ENCODE measurements at places on chromosomes 2 and 18.

DNA sequence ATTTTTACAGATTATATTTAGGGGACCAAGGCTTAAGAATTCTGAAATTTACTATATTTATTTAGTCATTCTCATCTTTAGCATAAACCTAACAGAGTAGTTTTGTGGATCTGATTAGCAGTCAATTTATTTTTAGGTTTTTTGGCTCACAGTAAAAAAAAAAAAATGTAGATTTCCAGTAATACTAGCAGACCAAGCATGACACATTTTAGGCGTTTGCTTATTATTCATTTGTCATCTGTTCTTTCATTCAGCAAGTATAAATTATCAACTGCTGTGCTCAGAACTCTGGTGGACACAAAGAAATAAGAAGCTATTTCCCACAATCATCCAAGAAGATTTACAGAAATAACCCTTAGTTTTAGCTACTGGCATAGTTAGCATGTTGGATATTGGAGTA, 20.6 kb downstream of the PDE1A start:
- DNase-seq = no peak

DNA sequence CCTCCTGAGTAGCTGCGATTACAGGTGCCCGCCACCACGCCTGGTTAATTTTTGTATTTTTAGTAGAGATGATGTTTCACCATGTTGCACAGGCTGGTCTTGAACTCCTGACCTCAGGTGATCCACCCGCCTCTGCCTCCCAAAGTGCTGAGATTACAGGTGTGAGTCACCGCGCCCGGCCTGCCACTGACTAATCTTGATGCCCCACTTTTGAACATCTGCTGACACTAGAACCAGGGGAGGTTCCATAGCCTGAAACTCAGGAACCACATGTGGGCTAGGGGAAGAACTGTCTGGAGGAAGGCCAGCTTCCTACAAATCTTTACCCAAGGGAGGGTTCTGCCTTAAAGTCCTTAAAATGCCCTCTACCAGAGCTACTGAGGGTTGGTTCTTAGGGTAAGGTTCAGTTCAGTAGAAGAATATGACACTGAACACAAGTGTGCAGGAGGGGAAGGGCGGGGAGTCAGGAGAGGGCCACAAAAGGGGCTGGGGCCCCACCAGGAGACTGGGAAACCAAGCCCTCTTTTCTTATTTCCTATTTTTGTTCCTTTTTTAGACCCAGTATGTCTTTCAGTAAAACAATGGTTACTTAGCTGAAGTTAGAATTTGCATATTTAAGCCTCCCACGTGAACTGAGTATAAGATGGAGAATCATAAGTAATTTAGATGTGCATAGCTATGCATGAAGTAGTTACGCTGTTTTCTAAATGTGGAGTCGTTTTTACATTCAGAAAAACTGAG, 6.3 kb upstream of the RAB31 start:
- DNase-seq = no peak

DNA sequence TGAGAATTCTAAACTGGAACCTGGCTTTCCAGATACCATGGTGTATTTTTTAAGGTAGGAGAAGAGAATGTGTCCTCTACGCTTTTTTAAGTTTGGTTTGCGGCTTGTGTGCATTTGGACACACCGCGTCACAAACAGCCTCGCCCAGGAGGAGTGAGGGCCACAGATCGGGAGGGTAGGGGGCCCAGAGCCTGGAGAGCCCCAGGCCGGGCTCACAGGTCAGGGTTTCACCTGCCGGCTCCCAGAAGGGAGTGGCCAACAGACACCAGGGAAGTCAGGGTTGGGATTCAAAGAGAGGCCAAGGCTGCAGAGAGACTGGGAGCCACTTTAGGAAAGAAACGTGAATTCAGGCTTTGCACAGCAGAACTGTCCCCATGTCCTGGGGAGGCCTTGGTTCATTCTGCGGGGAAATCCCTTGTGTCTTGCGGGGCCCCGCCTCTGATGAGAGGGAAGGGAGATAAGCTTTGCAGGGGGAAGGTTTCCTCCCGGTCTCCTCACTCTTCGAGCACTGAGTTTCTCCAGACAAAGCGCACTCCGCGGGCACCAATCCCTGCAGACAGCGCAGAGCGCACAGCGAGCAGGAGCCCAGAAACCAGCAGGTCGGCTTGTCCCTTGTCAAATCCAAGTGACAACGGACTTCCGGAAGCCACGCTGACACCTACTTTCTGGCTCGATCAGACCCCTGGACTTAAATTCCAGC, 2.0 kb upstream of the TUBB6 start:
- DNase-seq = no peak

- DNase-seq = no peak
These were observed 108.4 kb upstream of the ALK start for GRCh38 chr2:30029804-30030203.

DNA sequence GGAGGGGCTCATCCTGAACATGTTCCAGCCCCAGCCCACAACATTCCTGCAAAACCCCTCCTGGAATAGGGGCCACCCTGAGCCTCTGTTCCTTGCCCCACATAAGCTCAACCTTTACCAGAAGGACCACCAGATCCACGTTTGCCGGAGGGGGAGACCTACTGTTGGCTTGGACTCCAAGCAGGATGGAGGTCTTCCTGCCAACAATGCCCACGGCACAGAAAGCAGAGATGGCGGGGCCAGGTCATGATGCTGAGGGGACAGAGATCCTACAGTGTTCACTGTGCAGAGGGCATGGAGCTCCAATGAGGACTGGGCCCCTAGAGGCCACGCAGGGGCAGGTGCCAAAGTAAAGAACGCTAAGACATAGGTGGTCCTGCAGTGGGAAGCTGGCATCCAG, 98.5 kb upstream of the RAB6C start:
- no peak for DNase-seq

- DNase-seq = no peak
These were observed 36.3 kb downstream of the SPAG16 start for GRCh38 chr2:213320604-213321003.

DNA sequence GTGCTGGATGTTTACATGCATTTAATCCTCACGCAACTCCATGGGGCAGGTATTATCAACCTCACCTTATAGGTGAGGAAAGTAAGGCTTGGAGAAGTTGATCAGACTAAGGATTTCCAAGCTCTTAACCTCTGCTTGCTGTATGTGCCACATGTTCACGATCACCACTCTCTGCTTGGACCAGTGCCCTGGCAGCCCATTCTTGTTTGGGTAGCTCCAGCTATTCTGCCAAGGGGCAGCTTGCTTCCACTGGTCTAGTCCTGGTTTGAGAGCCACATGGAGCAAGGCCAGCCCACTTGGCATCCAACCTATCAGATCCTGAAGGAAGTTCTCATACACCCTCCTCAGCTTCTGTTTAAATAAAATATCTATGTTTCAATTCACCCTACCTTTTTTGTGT, 14.3 kb downstream of the PLB1 start:
- DNase-seq = no peak

DNA sequence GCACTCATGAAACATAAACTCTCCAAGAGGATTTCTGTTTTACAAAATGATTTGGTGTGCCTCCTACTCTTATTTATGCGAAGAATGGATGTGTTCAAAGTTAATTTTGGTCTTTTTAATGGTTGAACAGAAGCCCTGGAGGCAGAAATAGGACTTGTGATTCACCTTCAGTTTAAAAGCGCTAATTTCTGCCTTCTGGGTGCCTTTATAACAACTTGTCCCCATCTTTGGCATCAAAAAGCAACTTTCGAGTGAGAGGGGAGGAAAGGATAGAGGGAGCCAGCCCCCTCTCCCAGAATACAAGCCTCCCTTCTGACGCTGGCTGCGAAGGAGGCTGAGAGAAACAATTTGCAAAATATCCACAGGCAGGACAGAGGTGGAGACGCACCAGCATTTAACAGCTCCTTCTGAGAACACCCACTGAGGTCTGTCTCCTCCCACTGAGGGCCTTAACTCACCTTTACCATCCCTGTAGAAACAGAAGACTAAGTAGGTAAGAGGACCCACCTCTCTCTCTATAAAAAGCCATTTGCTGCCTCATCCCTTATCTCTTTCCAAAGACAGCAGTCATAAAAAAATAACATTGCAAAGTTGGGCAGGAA, 24.3 kb upstream of the BCL11A start:
- DNase-seq = no peak

DNA sequence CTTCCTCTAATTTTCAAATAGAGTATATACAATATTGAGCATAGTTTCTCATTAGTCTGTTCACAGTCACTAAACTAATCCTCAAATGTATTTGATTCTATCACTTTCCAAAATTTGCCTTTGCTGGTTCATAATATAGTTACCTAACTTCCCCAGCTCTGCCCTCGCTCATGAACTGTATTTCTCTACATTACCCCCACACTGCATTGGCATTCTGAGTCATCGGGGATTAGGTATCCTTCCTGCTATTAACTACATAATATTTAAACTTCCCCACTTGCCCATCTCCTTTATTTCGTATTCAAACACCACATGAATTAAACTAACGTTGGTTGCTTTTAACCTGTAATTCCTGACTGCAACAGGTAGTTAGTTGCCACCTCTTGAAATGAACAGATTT, 14.8 kb upstream of the CLASP1 start:
- DNase-seq = no peak

DNA sequence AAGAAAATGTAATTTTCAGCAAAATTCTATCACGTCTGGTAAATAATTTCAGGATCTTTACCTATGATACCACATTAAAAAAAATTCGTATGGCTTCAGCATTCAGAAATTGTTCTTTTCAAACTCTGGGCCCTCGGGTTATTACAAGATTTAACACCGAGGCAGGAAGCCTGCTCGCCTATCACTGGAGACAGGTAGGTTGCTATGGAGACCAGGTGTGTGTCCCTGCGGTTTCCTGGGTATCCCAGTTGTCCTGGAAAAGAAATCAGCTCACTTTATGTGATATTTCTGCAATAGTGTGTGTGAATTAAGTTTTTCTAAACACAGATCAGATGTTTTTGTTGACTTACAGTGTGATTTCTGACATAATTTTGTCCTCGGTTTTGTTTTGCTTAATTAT, 14.2 kb downstream of the HPCAL1 start:
- DNase-seq = no peak

GRCh38 chr2:239288951-239289511, 111.8 kb downstream of the HDAC4 start:
- no peak for DNase-seq

DNA sequence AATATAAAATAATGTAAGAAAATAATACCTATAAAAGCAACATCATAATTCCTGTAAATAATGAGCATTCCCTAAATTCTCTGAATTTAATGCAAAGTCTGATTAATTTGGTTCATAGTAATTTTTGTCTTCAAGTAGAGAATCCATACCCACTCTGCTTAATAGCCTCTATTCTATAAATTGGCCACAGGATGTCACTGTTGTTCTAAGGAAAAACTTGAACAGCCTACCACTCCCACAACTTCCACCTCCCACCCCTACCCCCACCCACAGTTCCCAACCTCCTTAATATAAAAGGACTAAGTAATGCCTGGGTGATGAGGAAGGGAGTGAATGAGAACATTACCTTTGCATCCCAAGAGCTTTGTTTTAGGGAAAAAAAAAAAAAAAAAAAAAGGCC, 27.2 kb upstream of the BBS5 start:
- peak; percentile 4 for DNase-seq

DNA sequence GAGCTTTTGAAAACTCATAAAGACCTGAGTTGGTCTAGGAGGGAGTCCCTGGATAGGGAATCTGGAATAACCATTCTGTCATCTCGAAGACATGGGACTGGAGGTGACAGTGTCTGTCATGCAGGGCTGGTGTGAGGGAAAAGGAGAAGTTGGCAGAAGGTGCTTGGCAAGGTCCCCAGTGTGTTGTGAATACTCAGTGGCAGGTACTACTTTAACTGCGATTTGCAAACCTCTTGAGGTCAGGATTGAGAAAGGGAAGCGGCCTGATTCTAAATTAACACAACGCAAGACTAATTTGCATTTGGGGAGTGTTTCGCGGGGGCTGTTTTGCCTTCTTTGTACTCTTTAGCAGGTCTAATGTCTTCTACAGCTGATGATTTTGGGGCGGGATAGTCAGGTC, 77.0 kb upstream of the TMEM200C start:
- no peak for DNase-seq

DNA sequence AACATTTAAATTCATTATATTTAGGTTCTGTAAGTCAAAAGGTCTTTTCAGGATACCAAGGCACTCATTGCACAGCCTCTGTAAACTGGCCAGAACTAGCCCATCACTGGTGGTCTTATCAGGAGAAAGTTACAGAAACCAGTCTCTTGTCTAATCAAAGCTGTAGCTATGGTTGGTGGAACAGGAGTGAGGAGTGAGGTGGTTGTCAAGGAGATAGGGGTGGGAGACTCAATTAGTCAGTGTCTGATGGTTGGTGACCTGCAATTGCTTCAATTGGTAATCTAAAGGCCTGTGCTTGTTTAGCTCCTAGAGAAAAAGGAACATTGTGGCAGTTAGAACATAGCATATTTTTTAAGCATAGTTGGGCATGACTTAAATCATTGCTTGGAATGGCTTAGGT, 458.6 kb upstream of the CDH2 start:
- no peak for DNase-seq

- DNase-seq = no peak
These were observed 6.0 kb upstream of the INPP5D start for GRCh38 chr2:233053928-233054784.

- DNase-seq = no peak
These were observed 107.3 kb downstream of the TANC1 start for GRCh38 chr2:159075727-159076126.

DNA sequence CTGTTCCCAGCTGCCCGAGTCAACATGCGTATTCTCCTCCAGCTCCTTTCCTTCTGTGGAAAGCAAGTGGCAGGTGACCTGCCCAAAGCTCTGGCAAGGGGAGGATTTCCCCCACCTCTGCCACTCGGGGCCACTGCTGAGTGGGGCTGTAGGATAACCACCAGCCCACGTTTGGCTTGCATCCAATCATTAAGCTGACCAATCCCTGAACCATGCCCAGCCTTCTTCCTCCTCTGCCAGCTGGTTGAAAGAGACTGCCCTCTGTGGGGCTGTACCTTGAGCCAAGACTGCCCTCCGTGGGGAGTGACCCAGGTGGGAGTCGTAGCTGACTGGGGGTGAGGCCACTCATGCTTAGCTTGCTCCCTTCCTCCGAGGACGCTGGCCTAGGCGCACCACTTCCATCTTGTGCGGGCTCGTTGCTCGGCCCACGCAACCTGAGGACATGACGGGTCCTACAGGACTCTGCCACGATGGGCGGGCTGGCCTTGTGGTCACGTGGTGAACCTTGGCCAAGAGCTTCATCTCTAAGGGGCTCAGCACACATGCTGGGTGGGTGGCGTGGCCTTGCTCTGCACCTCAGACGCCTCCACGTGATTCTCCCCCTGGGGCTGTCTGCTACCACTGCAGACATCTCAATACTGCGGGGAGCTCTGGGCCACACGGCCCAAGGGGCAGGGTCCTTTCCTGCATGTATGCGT, 112.1 kb downstream of the NDUFA10 start:
- no peak for DNase-seq
